ENCODE measurements at places on chromosomes 11 and 22. TPM values are rescaled to one million over a fixed set of nuclear protein-coding genes. Genes with fewer than 3 reads are reported as not detected.

DNA sequence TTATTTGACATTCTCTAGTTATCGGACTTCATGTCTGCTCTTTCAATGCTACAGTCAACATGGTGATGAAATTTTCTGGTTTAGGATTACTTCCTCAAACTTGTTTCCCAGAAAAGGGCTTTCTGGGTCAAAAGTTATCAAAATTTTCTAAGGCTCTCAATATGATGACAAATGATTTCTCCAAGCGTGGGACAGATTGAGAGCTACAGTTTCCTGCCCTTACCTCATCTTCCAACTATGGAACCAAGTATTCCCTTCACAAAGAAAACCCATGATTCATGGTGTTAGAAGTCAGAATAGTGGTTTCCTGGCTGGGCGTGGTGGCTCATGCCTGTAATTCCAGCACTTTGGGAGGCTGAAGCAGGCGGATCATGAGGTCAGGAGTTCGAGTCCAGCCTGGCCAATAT is 17.8 kb downstream of the MYO18B start:
- no peak for DNase-seq
- H3K36me3 ChIP-seq, result peaks cover 6% of the 10 kb centered on the region
- no peaks in the 10 kb centered on the region for H3K27me3 ChIP-seq
- no peak overlapping the region for H3K27ac ChIP-seq
- H3K4me1 ChIP-seq, result peaks cover 4% of the 10 kb centered on the region

GRCh38 chr22:43148581-43148980 is 2.8 kb upstream of the TSPO start:
- H3K27me3 ChIP-seq, result no peaks in the 10 kb centered on the region
- no peak overlapping the region for H3K4me3 ChIP-seq
- no peaks in the 10 kb centered on the region for H3K36me3 ChIP-seq
- peaks cover 30% of the 10 kb centered on the region for H3K4me1 ChIP-seq

DEPDC7 gene
- total RNA-seq, result 2.3 TPM

IMMP1L gene
- total RNA-seq, result 30.4 TPM

SMARCB1 gene
- total RNA-seq, result 38.3 TPM

NRXN2 gene
- 4.6 TPM for total RNA-seq

CHRNA10 gene
- total RNA-seq, result 0.46 TPM

Data from esophagus muscularis mucosa (tissue), 4 donors.